Gastrocnemius medialis (tissue), 4 donors: ENCODE measurements at places on chromosomes 6 and 20. TPM values are rescaled to one million over a fixed set of nuclear protein-coding genes. Genes with fewer than 3 reads are reported as not detected.

DNA sequence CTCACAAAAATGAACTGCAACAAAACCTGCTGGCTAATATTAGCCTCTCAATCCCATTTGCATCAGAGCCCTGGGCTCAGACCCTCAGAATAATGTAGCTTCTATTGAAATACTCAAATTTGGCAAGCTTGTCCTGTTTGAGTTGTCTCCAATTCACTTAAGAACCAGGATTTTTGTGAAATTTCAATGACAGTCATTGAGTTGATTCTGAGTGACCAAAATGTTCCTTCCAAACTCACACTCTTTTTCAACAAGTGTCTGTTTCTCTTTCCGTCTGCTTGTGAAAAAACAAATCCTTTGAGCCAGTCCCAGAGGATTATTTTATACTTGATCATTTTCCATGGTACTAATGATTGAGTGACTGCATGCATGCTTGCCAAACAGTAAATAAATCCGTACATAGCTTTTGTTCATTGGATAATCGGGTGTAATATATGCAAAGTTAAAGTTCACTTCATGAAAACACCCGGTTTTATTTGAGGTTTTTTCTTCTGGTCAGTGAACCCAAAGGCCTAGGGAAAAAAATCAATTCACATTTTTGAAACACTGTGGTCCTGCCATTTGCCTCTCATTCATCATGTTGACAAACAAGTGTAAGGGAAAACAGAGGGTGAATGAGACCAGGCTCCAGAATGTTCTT, 16.4 kb upstream of the SLC22A2 start:
- DNase-seq: no peak

DNA sequence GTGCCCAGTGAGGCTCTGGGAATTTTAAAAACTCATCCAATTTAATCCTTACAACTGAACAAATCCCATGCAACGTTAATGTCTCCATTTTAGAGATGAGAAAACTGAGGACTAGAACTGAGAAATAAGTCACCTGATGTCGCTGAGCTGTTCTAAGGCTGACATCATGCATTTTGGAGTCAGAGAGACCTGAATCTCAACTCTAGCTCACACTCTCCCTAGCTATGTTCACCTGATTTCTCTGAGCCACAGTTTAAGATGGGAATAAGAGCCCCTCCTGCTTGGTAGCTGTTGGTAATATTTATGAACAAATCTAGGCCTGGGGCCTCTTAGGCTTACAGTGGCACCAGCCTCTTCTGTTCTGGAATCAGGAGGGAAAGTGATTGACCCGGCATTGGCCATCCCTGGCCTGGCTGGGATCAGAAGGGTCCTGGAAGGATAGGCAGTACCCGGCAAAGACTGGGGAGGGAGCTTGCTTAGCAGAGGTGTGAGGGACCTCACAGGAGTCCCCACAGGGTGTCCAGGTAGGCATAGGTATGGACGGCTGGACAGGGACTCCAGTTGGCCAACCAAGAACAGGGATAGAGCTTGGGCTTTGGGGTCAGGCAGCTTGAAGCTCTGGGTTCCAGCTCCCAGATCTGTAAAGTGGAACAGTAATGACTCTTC, 18.8 kb upstream of the CSNK2A1 start:
- no peak for DNase-seq

BMP5 gene
- total RNA-seq: 1.8 TPM

- no peak for DNase-seq
Observed at GRCh38 chr20:22584522-22584921, at the start of gene FOXA2. Gene FOXA2, minus strand, starts transcription at chr20:22584572. Its CDS starts 294 bp downstream, at chr20:22584278.

GRCh38 chr6:20159781-20160540, 52.3 kb downstream of the MBOAT1 start:
- no peak for DNase-seq

GSTA3 gene
- not detected for total RNA-seq

GRCh38 chr20:50189681-50190250, 864 bp upstream of the CEBPB start:
- DNase-seq: peak; percentile 62

DNA sequence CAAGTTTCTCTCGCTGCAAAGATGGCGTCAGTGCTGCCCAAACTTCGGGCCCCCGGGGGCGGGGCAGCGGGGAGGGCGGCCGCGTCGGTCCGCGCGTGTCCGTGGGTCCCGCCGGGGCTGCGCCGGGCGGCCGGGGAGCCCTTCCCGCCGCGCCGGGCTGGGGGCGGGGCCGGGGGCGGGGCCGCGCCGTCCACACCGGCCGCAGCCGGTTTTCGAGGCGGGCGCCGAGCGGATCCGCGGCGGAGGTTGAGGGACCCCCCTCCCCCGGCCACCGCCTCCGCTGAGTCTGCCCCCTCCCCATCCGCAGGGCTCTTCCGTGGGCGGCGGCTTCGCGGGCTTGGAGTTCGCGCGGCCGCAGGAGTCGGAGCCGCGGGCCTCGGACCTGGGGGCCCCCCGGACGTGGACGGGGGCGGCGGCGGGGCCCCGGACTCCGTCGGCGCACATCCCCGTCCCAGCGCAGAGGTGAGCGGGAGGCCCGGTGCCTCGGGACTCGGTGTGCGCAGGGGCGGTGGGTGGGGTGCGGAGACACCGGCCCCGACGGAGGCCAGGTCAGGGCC, 572 bp downstream of the SLC2A4RG start:
- peak; percentile 32 for DNase-seq

DNA sequence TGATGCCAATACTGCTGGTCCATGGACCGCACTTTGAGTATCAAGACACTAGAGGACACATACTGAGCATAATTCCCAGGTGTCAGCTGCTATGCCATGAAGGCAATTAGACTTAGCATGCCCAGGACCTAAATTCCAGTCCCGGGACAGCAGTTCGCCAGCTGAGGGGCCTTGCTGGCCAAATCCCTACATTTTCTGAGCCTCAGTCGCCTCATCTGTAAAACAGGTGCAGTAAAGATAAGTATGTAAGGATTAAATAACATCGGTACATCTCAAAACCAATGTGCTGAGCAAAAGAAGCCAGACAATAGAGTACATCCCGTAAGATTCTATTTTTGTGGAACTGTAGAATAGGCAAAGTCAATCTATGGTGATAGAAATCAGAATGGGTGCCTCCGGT, 1.0 kb downstream of the BFSP1 start:
- DNase-seq: no peak

DNA sequence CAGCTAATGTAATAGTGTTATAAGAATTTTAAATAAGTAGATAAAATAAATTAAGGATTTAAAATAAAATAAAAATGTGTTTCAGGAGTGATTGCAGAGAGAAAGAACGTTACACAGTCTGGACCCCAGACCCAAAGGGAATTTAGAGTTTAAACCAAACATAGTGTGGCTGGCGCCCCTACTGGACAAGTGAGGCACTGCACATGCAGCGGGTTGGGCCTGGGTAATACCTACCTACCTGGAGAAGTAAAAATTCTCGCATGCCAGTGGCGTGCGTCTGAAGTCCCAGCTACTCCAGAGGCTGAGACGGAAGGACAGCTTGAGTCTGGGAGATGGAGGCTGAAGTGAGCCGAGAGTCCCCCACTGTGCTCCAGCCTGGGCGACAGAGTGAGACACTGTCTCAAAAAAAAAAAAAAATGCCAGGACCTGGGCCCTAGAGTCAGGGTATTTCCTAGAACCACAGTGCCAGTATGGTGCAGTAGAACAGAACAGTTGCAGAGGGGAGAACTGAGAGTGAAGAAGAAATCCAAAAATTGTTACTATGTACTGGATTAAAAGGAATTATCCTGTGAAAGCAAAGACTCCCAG, 71.4 kb upstream of the TCF21 start:
- no peak for DNase-seq

- DNase-seq: no peak
Observed at GRCh38 chr6:41455410-41455809, 90.8 kb upstream of the FOXP4 start.

RSPO3 gene
- total RNA-seq: 7.0 TPM

- DNase-seq: no peak
Observed at GRCh38 chr6:54428431-54428830, 120.2 kb downstream of the TINAG start.

GRCh38 chr6:119171088-119171841, 92.8 kb upstream of the FAM184A start:
- DNase-seq: no peak

DNA sequence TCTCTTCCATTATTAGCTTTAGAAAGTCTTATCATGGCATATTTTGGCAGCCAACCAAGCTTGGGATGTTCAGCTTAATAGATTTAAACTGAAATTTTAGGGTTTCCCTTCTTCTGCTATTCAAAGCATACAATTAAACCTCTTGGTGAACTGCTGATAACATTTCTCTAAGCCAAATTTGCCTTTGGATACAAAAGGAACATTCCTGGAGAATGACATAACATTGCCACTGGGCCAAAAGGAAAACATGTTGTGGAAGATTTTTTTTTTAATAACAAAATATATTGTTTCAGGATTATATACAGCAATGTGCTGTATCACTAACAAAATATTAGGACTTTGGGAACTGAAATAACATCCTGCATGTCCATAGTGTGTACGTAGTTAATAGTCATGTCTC, 215.1 kb upstream of the TBX18 start:
- no peak for DNase-seq

DNA sequence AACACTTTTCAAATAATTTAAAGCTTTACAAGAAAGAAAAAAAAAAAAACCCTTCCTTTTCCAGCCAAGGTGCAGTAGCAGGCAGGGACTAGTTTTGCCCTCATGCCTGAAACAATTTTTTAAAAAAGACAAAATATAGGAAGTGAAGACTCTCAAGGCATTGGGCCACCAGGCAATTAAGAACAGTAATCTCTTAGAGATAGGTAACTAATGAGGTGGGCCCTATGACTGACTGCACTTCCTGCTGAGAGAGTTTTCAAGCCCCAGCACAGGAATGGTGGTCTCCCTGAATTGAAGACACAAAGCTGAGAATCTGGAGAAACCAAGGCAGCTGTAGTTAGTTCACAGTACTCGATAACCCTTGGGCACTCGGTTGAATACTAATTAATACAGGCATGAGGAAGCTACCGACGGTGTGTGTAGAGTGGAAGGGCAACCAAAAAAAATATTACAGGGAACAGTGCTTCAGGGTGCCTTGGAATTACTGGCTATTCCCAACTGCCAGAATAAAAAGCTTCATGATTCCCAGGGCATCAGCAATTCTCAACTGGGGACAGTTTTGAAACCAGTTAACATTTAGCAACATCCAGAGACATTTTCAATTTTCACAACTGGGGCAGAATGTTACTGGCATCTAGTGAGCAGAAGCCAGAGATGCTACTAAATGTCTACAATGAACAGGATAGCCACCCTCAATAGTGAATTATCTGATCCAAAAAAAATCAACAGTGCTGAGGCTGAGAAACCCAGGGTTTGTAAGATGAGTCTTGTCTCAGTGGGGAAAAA, 36.0 kb upstream of the PLN start:
- no peak for DNase-seq

PPP1R3G gene
- 1.1 TPM for total RNA-seq

DNA sequence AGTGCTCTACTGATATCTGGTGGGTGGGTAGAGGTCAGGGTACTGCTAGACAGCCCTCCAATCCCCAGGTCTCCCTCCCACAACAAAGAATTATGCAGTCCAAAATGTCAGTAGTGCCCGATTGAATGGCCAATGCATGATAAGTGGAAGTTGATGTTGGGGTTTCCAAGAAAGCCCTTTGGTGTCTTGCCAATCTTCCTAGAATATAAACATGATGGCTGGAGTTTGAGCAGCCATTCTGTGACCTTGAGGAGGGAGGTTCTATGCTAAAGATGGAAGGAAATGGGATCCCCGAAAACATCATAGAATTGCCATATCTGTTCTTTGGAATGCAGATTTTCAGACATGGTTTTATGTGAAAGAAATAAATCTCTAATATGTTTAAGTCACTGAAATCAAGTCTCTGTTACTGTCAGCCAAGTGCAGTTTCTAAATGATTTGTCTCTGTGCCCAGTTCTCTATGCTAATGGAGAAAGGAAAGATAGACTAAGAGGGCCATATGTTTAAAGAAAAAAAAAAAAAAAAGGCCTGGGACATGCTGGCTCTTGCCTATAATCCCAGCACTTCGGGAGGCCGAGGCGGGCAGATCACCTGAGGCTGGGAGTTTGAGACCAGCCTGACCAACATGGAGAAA, 32.8 kb upstream of the PTPN1 start:
- no peak for DNase-seq

RNF8 gene
- 11.8 TPM for total RNA-seq

DNA sequence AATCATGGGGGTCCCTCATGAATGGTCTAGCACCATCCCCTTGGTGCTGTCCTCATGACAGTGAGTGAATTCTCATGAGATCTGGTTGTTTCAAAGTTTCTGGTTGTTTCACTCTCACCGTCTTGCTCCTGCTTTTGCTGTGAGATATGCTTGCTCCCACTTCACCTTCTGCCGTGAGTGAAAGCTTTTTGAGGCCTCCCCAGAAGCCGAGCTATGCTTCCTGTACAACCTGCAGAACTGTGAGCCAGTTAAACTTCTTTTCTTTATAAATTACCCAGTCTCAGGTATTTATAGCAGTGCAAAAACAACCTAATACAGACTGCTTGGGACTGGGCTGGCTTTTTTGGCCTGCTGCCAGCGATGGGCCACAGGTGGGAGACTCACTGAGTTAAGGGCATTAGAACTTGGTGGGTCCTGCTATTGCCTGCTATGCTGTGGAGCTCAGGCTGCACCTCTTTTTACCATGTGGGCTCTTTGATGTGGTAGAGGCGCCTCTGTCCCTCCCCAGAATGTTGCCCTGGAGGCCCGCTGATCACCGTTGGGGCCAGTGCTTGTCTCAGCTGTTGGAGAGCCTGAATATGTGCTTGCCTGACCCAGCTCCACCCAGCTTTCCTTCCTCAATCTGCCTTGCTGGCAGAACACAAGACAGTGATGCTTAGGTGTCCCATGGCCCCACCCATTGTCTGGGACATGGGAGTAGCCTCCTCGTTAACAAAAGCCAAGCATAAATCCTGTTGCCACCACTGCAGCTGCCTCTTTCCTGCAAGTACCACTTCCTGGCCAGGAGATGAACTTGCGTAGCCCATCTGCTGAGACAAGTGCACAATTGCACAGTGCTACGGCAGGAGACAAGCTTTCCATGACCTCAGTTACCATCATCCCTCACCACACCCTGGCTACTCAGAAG, 47.1 kb downstream of the IGF2R start:
- no peak for DNase-seq

APOBEC2 gene
- total RNA-seq: 93.9 TPM

DNA sequence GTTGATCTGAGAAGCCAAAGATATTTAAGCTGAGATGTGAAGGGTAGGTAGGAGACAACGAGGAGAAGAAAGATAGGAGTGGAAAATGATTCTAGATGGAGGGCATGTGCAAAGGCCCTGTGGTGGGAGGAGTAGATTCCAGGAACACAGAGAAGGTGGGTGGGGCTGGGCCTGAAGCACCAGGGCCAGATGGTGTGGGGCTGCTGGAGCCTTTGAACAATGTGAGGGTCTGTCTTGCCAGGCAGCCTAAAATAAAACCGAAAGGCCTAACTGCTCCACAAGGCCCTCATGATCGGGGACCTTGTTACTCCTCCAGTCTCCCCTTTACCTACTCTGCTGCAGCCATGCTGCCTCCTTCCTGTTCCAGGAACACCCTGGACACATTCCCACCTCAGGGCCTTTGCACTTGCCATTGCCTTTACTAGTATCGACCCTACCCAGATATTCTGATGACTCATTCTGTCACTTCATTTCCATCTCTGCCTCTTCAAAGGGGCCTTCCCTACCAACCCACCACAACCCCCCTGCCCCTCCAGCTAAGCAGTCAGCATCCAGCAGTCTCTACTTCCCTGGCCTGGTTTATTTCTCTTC, 20.0 kb downstream of the FAM110A start:
- DNase-seq: no peak

- no peak for DNase-seq
Observed at GRCh38 chr6:130879826-130880225, 52.6 kb downstream of the SMLR1 start.

GRCh38 chr6:165417278-165417865, 108.0 kb upstream of the C6orf118 start:
- DNase-seq: no peak

CGA gene
- not detected for total RNA-seq

PSMB9 gene
- total RNA-seq: 1.4 TPM

CRISP3 gene
- not detected for total RNA-seq

BCL2L1 gene
- 41.6 TPM for total RNA-seq
